ENCODE measurements at places on chromosomes 1 and 21.

GRCh38 chr21:45167796-45168222, 93.4 kb downstream of the ADARB1 start:
- H3K27ac ChIP-seq: no peak overlapping the region
- DNase-seq: no peak
- H3K4me3 ChIP-seq: no peak overlapping the region
- H3K36me3 ChIP-seq: peaks cover 5% of the 10 kb centered on the region
- H3K27me3 ChIP-seq: no peaks in the 10 kb centered on the region

- H3K4me1 ChIP-seq: no peaks in the 10 kb centered on the region
- H3K4me3 ChIP-seq: no peak overlapping the region
- no peaks in the 10 kb centered on the region for H3K36me3 ChIP-seq
- no peak for DNase-seq
Measured at GRCh38 chr1:17874710-17875109, 119.6 kb downstream of the ACTL8 start.

GRCh38 chr1:174262349-174263241, 103.3 kb downstream of the RABGAP1L start:
- H3K27ac ChIP-seq: no peak overlapping the region
- H3K4me3 ChIP-seq: no peak overlapping the region
- H3K36me3 ChIP-seq: no peaks in the 10 kb centered on the region
- H3K27me3 ChIP-seq: no peaks in the 10 kb centered on the region
- no peak for DNase-seq

DNA sequence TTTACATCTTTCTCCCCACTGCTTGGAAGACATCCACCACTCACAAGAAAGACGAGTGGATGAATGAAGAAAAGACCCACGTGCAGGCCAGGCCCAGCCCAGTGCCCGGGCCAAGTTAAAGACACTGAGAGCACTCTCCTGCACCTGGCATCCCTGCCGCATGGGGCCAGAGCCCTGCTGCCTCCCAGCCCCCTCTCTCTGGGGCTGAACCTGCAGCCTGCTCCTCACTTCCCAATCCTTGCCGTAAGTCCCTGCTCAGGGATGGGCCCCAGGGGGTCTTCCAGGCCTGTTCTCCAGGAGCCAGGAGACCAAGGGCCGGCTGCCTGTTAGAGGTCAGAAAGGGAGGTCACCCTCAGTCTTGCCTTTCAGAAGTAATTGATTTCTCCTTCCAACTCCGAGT, 168.5 kb upstream of the ZC3H12A start:
- no peaks in the 10 kb centered on the region for H3K36me3 ChIP-seq
- H3K4me1 ChIP-seq: no peaks in the 10 kb centered on the region
- no peak overlapping the region for H3K27ac ChIP-seq
- no peak for DNase-seq
- H3K4me3 ChIP-seq: no peak overlapping the region

DNA sequence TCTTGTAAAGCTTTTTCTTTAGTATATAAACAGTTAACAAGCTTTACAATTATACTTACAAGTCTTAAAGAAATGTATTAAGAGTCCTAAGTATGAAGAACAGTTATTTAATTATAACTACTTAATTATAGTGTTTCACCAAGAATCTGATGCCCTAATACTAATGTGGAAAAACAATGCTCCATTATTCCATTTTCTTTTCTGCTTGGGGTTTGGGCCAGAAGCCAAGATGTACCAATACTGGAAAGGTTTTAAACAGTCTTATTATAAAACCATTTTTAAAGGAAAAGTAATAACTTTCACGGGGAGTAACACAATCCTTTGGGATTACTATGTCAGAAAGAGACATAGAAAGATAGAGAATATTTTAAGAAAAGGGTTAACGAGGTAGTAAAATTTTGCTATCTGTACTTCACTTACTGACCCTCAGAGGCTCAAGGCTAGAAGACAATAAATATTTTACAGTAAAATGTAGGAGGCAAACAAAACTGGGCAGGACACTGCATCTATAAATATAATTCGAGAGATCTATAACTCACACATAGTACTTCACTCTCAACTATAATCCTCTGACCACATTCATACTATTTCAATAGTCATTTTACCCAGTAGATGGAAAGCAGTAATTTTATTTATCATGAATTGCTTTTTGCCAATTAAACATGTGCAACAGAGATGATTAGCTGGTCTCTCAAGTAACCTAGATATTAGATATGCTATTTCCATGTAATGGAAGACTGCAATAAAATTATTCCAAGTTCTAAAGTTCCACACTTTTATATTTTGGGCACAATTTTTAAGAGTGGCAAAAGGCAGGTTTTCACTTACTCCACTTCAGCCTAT, 63.9 kb downstream of the LTN1 start:
- DNase-seq: no peak
- H3K36me3 ChIP-seq: peaks cover 11% of the 10 kb centered on the region
- no peaks in the 10 kb centered on the region for H3K4me1 ChIP-seq
- no peak overlapping the region for H3K4me3 ChIP-seq

DNA sequence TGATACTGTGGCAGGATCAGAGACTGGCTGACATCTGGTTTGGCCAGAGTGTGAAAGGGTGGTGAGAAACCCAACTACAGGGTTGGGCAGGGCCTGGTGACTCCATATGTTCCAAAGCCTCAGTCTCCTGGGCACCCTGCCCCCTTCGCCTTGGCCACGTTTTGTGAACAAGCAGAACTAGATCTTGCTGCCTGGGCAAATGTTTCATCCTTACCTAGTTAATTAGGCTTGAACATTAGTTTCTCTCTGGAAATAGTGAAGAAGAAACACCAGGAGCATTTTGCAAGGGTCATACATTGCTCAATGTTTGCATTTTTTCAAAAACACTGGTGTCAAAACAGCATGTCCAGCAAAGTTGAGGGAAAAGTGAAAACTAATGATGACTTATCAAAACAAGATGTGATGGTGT, 60.5 kb downstream of the MAP3K7CL start:
- DNase-seq: no peak
- no peaks in the 10 kb centered on the region for H3K36me3 ChIP-seq
- H3K4me1 ChIP-seq: no peaks in the 10 kb centered on the region
- no peak overlapping the region for H3K27ac ChIP-seq

Data from effector memory CD4-positive, alpha-beta T cell (primary cell).